HAP-1 (cell line): ENCODE measurements at places on chromosomes 6 and 20.

DNA sequence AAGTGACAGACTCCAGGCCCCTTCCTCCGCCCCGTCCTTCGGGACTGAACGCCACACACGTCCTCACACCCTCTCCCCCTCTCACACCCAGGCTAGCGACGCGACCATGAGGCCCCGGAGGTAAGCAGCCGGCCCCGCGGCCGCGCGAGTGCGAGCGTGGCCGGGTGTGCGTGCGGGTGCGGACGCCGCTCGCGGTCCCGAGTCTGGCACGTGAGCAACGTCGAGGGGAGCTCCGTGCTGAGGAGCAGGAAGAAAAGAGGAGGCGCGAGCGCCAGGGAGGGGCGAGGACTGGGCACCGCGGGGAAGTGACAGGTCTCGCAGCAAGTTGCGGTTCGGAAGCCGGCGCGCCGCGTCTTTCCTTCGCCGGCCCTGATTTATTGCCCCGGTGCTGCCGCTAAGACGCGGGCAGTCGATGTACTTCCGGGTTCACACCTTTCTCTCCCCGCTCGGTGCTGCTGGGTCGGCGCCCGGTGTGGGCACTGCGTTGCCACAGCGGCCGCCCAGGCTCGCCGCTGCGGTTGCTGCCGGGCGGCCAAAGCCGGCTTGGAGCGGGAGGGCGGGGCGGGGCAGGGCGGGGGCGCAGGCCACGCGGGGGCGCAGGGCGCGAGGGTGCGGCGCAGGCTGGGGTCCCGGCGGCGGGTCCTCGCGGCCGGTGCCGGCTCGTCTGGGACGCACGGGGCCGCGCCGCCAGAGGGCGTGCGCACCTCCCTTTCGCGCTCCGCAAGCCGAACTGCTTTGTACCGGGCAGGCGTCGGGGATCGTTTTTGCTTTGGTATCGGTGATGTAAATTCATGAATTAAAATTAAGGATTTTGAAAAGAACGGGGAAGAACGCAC is 15.8 kb upstream of the LIN28B start:
- peak; percentile 72 for DNase-seq

DNA sequence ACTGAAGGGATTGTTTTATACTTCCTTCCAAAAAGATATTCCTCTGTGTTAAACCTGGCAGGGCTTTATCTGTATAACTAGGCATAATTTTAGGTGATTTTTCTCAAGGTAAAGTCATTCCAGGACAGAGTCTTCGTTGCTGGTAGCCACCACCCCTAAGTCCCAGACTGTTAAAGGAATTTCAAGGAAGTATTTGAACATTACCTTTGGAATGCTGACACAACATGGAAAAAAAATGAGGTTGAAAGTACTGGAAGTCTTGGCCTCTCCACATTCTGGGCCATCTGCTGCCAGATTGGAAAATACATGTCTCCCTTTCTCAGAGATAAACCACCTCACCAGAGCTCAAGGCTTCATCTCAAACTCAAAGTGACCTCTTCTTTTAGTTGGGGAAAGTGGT is 27.0 kb upstream of the ETV7 start:
- no peak for DNase-seq

GRCh38 chr20:21182832-21183563 is 57.1 kb downstream of the KIZ start:
- no peak for DNase-seq

DNA sequence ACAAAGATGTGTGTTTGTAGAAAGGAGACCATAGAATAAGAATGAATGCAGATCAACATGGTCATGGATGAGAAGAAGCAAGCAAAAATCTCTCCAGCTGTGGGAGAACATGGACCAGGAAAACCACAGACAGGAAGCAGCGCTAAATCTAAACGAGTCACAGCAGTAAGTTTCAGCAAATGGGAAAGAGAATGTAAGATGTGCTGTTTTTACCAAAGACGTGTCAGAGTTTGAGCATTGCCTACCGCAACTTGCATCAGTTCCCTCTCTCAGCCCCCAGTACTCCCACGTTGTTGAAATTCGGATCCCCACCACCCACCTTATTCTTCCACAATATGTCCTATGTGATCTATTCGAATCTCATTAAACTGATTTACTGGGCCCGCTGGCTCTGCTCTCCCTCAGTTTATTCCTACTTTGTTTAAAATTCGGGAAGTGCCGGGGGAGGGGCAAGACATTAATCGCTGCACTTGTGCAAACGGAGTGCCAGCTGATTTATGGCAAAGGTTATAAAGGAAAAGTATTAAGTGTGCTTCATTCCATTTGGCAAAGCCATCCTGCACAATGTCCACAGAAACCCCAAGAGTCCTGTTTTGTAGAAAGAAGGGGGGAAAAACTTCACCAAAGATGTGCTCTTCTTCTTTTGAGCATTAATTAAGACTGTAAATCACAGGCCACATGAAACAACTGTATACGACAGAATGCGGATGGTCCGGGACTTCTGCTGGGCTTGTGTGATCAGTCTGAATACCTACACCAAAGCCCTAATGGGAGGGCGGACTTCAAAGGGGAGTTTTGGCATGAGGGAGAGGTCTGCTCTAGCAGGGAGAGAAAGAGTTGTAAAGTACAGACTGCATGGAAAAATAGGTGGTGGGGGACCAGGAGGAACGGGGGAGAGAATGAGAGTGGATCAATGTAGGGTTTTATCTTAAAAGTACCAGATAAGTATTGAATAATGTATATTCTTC is 59.1 kb upstream of the PRDM1 start:
- no peak for DNase-seq

GRCh38 chr6:17278289-17279063 is 2.7 kb upstream of the RBM24 start:
- DNase-seq: peak; percentile 44

GRCh38 chr6:14706378-14706929 is 539.4 kb upstream of the JARID2 start:
- no peak for DNase-seq

GRCh38 chr6:153790048-153790447 is 249.0 kb upstream of the OPRM1 start:
- DNase-seq: no peak

DNA sequence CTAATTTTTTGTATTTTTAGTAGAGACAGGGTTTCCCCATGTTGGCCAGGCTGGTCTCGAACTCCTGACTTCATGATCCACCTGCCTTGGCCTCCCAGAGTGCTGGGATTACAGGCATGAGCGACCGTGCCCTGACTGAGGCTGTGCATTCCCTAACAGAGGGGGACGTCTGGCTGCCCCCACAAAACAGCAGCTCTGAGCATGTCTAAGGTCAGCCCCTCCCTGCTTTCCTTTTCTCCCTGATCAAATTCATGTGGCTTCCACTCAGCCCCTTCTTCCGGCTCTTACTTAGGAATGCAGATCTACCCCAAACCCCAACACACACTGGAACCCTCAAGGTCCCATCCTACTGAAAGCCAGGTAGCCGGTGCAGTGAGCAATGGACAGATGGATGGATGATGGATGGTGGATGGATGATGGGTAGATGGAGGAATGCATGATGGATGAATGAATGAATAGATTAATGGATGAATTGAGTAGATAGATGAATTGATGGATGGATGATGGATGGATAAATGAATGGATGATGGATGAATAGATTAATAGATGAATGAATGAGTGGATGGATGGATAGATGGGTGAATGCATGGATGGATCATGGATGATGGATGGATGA is 91.5 kb upstream of the BHLHE23 start:
- DNase-seq: no peak

DNA sequence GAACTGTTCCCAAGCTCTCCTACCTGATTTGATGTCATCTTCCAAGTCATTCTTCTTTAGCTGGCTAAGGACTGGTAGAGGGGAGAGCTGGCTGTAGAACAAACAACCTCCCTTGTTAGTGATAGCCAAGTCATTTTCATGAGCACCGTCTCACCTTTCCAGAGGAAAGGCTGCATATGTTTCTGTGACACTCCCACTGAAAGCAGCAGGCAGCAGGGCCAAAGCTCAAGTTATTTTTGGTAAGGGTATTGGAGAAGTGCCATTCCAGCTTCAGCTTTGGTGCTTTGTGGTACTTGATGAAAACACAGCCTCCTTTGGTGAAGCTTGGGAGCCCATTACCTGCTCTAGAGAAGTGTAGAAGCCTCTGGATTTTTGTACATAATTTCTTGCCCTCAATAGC is 5.4 kb upstream of the DOK5 start:
- no peak for DNase-seq

- no peak for DNase-seq
These were observed 114.2 kb upstream of the BEND6 start for GRCh38 chr6:56840467-56841380.

- DNase-seq: no peak
These were observed 44.6 kb upstream of the HDDC2 start for GRCh38 chr6:125346201-125346925.

DNA sequence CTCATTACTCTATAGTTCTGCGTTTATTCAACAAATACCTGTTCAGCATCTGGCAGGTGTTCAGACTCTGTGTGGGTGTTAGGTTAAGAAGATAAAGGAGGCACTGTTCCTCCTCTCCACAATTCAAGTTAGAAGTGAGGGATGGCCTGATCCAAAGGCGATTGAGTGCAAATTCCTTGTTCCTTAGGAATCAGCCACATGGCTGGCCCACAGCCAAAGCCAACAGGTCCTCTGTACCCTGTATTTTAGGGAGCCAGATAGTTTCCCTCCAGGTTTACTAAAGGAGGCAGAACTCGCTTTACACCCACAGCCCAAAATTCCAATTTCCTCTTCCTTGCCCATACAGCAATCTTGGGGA is 5.0 kb upstream of the CD40 start:
- no peak for DNase-seq

DNA sequence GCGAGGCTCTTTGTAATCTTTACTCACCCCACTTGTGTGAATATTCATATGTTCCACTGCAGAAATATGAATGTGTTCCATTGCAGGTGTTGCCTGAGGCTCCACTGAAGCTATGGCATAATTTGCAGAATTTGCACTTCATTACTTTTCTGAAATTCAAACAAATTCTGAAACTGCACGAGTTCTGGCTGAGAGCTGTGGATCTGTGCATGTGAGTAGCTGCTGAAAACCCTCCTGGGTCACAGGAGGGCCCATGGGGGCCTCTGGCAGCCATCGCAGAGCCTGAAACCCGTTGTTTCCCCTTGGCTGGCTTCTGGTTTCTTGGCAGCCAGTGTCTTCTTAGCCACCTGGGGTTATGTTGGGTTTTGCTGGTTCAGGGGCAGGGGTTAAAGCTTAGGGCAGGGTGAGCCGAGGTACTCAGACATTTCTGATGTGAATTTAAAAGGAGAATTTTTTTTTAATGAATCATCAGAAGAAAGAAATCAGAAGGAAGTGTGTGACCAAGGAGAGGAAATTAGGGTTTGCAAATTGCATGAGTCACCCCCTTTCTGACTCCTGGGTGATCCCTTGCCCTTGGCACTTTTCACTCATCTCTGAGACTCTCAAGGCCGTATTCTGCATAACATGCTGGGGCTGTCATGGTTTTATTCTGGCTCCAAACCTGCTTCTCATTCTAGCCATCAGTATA is 40.6 kb downstream of the TOX2 start:
- DNase-seq: no peak

GRCh38 chr20:48769069-48769983 is 58.5 kb downstream of the PREX1 start:
- DNase-seq: no peak

DNA sequence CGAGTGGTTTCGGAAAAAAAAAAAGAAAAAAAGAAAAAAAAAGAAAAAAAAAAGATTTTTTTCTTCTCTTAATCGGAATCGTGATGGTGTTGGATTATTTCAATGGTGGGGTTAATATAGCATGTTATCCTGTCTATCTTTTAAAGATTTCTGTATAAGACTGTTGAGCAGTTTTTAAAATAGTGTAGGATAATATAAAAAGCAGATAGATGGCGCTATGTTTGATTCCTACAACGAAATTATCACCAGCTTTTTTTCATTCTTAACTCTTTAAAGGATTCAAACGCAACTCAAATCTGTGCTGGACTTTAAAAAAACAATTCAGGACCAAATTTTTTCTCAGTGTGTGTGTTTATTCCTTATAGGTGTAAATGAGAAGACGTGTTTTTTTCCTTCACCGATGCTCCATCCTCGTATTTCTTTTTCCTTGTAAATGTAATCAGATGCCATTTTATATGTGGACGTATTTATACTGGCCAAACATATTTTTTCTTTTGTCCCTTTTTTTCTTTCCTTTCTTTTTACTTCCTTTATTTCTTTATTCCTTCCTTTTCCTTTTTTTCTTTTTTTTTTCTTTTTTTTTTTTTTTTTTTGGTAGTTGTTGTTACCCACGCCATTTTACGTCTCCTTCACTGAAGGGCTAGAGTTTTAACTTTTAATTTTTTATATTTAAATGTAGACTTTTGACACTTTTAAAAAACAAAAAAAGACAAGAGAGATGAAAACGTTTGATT is 3.6 kb downstream of the SOX4 start:
- DNase-seq: no peak

- DNase-seq: no peak
These were observed 275.0 kb upstream of the FLRT3 start for GRCh38 chr20:14612391-14612790.

- peak; percentile 36 for DNase-seq
These were observed 70.7 kb downstream of the PDE7B start for GRCh38 chr6:135922174-135922573.

- DNase-seq: no peak
These were observed 196.5 kb upstream of the ZNF217 start for GRCh38 chr20:53789989-53790675.

- no peak for DNase-seq
These were observed 6.8 kb upstream of the ADTRP start for GRCh38 chr6:11785415-11785773.

DNA sequence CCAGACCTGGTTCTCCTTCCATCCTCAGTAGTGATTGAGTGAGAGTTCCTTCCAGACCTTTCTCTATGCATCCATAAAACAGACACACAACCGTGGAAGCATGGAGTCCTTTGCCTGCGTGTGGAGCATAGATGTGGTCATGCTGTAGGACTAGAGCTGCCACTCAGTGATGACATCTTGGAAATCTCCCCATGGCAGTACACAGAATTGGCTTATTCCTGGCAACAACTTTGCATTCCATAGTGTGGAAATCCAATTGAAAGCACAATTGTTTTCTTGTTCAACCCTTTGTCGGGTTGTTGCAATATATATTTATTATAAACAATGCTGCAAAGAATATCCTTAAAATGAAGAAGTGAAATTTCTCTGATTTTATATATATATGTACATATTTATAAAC is 547.8 kb downstream of the CDH26 start:
- no peak for DNase-seq

DNA sequence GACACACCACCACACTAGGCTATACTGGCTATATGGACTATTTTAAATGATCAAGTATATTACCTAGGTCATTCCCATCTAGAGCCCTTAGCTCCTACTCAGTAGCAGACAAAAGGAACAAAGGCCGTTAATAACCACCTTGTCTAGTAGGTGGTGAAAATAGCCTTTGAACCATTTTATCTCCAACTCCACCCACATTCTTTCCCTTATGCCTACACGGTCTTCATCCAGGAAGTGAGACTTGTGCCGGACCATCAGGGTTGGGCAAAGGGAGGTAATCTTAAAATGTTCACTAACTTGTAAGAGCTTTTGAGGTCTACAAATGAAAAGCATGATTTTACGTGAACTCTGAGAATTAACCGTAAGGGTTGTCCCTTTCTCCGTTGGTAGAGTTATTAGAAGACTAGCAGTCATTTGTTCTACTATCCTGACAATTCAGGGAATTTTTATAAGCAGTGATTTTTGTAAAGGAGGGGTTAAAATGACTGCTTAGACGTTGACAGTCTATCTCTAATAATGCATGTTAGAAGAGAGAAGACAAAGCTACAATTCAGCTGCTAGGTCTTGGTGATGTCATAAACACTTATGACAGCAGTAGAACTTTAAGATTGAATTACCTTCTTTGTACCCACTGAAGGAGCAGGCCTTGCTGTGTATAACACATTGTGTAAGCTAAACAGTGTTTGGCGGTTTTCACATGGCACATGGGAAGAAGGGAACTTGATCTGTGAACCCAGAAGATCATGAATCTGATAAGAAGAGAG is 371.8 kb upstream of the JAG1 start:
- no peak for DNase-seq

- no peak for DNase-seq
These were observed 73.3 kb downstream of the TMEM244 start for GRCh38 chr6:129787816-129788215.
